ENCODE measurements at places on chromosomes 5 and 9. TPM values are rescaled to one million over a fixed set of nuclear protein-coding genes. Genes with fewer than 3 reads are reported as not detected.

TMED7 gene
- total RNA-seq = 134 TPM

DNA sequence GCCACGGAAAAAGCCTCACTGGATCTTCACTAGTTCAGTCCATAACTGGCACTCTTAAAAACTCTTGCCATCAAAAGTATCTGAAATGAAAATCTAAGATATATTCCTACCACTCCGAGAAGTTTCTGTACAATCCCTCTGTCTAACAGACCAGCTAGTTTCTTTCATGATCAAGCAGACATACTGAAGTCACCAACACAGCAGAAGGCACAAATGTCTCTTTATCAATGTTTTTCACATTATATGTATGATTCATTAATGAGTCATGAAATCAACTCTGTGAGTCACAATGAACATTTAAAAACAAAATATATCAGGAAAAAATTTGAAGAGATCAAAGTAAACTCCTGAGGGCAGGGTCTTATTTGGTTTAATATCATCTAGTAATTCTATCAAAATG, 50.8 kb downstream of the F2R start:
- DNase-seq = peak; percentile 22

GRCh38 chr9:34623374-34624235, 3.3 kb upstream of the DCTN3 start:
- DNase-seq = no peak

- DNase-seq = no peak
Measured at GRCh38 chr5:169367861-169368260, 66.9 kb upstream of the SLIT3 start.

DRD1 gene
- total RNA-seq = under 0.01 TPM

DNA sequence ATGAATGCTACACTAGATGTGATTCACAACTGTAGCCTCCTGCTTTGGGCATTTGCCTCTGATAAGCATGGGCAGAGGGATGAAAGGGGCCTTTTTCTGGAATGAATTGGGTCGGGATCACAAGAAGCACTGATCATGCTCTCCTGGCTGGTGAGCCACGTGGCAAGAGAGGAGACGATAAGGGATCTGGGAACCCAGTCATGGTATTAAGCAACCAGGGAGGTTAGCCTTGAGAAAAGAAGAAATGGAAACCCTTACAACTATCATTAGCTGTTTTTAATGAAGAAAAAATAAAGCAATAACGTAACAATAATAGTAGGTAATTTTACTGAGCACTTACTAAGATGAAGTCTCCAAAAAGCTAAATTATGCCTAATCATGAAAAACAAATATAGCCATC, 50.0 kb upstream of the RAI14 start:
- no peak for DNase-seq

HAVCR2 gene
- not detected for total RNA-seq

GRCh38 chr9:86749161-86749893, 198.0 kb downstream of the GAS1 start:
- DNase-seq = peak; percentile 47

DOCK8 gene
- 0.32 TPM for total RNA-seq

DNA sequence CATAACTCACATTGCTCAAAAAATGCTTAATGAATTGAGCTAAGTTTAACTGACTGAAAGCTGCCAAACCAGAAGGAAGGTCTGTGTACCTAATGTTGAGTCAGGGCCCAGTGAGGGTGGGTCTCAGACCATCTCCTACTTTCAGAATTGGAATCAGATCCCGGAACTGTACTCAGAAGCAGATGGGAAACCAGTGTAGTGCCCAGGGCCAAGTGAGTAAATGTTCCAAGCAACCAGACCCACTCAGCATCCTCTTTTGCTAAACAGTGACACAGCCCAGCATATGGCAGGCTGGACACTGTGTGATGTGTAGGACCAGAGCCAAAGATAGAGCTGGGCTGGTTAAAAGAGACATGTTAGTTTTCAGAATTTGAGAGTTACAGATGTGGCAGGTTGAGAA, 94.1 kb downstream of the PLCXD3 start:
- no peak for DNase-seq

DNA sequence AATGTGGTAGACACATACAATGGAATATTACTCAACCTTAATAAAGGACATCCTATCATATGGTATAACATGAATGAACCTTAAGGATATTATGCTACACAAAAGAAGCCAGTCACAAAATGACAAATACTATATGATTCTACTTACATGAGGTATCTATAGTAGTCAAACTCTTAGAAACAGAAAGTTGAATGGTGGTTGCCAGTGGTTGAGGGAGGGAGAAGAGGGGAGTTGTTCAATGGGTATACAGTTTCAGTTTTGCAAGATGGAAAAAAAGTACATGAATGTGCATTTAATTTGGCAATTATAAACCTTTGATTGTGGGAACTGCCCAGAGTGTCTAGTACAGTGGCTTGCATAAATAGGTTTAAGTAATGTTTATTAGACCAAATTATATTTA, 473.3 kb upstream of the ZNF608 start:
- DNase-seq = no peak

- no peak for DNase-seq
Measured at GRCh38 chr5:158010831-158011230, 151.9 kb upstream of the CLINT1 start.

- DNase-seq = no peak
Measured at GRCh38 chr5:9895302-9895645, 265.1 kb upstream of the TAS2R1 start.

DNA sequence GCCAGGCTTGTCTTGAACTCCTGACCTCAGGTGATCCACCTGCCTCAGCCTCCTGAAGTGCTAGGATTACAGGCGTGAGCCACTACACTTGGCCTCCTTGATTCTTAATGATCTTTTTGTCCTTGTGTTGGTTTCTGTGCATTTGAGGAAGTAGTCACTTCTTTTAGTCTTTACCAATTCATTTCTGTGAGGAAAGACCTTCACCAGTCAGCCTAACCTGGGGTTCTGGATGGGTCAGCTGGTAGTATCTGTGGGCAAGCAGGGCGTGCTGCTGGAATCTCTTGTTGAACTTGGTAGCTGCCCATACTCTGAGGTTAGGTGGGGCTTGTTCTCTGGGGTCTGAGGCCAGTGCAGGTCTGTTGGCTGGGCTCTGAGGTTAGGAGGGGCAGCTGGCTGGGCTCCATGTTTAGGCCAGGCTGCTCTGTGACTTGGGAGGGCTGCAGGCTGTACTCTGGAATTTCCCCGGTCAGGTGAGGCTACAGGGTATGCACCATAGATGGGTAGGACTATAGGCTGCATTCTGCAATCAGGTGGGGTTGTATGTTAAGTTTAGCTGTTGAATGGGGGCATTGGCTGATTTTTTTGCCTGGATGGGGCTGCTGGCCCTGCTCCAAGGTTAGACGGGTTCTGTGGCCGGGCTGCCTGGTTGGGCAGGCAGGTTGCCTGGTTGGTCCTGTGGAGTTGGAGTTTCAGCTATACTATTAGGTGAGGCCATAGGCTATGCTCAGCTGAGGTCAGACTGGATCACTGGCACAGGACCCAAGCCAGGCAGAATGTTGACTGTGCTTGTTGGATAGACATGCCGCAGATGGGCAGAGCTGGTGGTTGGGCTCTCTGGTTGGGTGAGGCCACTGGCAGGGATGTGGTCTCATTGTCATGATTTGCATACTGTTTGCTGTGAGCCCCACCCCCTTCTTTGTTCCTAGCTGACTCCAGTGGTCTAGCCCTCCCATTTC, 19.2 kb downstream of the UBAP1 start:
- DNase-seq = no peak

GRCh38 chr9:134708672-134709038, 67.1 kb downstream of the COL5A1 start:
- DNase-seq = no peak

GRCh38 chr5:135449644-135450043, 2.5 kb upstream of the DCANP1 start:
- no peak for DNase-seq

- DNase-seq = peak; percentile 84
Measured at GRCh38 chr5:95973793-95974325, 12.2 kb upstream of the ELL2 start.

DMGDH gene
- total RNA-seq = 4.5 TPM

DNA sequence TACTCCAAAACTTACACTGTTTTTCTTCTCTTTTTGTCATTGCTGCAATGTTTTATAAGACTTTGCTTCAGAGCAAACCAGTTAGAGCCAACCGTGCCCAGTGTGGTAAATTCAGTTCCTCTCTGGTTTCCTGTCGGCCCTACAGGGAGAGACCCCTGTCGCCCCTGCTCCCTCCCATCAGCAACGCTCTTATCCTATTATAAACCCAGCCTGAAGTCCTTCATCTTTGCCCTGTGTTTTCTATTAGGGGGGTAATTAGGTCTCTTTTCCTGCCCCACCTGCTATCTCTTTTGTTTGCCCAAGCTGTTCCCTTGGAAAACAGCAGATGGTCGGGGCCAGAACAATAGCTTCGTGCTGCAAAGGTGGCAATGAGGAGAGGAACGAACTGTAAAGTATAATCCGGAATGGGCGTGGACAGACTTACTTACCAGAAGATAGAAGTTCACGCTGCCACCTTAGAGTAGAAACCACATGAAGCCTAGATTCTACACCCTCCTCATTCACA, 21.4 kb upstream of the OTULINL start:
- no peak for DNase-seq

ATG12 gene
- 64.7 TPM for total RNA-seq

- DNase-seq = no peak
Measured at GRCh38 chr9:37144762-37145161, 24.4 kb downstream of the ZCCHC7 start.

UGCG gene
- total RNA-seq = 399 TPM

OBP2B gene
- total RNA-seq = not detected

PCDHAC2 gene
- under 0.01 TPM for total RNA-seq
